Hepatocyte (in vitro differentiated cells): ENCODE measurements at places on chromosomes 6 and 20. TPM values are rescaled to one million over a fixed set of nuclear protein-coding genes. Genes with fewer than 3 reads are reported as not detected.

The MEI4 gene
- 0.27 and 0.44 TPM in 2 replicates for total RNA-seq

The MDFI gene
- 106 and 115 TPM in 2 replicates for total RNA-seq

The SLCO4A1 gene
- 25.8 and 26.7 TPM in 2 replicates for total RNA-seq

The FOXQ1 gene
- 12.8 and 14.2 TPM in 2 replicates for total RNA-seq

The FERMT1 gene
- total RNA-seq: 11.3 and 13.9 TPM in 2 replicates

The LRRC73 gene
- total RNA-seq: 0.28 TPM in 1 of 2 replicates, not detected in the other

The TSHZ2 gene
- total RNA-seq: 5.2 and 6.6 TPM in 2 replicates

The TAF8 gene
- total RNA-seq: 16.7 and 25.1 TPM in 2 replicates

The PAX1 gene
- total RNA-seq: 0.44 TPM in 1 of 2 replicates, not detected in the other

The ME1 gene
- 19.0 and 19.8 TPM in 2 replicates for total RNA-seq

The FAM110A gene
- total RNA-seq: 4.4 and 4.6 TPM in 2 replicates

The CAGE1 gene
- total RNA-seq: 0.17 TPM in 1 of 2 replicates, not detected in the other

The EFCAB8 gene
- total RNA-seq: 0.53 TPM in 1 of 2 replicates, not detected in the other

The COL19A1 gene
- total RNA-seq: 1.1 and 3.3 TPM in 2 replicates

The TBC1D7 gene
- total RNA-seq: 15.5 and 27.8 TPM in 2 replicates

The EPHA7 gene
- total RNA-seq: 19.2 and 20.2 TPM in 2 replicates

The CPNE5 gene
- 0.30 and 1.4 TPM in 2 replicates for total RNA-seq

The CYP24A1 gene
- total RNA-seq: 1.5 and 1.9 TPM in 2 replicates

The TSBP1 gene
- total RNA-seq: not detected in 2 replicates

The HLA-DOB gene
- total RNA-seq: not detected in 2 replicates

The FAM50B gene
- 0.84 and 1.6 TPM in 2 replicates for total RNA-seq

The FAM162B gene
- total RNA-seq: 4.5 and 8.0 TPM in 2 replicates

The TMC2 gene
- not detected in 2 replicates for total RNA-seq

The ZFP57 gene
- not detected in 2 replicates for total RNA-seq

The TMEM151B gene
- total RNA-seq: 0.30 and 0.44 TPM in 2 replicates
